ENCODE measurements at places on chromosomes 5 and 9. TPM values are rescaled to one million over a fixed set of nuclear protein-coding genes. Genes with fewer than 3 reads are reported as not detected.

DNA sequence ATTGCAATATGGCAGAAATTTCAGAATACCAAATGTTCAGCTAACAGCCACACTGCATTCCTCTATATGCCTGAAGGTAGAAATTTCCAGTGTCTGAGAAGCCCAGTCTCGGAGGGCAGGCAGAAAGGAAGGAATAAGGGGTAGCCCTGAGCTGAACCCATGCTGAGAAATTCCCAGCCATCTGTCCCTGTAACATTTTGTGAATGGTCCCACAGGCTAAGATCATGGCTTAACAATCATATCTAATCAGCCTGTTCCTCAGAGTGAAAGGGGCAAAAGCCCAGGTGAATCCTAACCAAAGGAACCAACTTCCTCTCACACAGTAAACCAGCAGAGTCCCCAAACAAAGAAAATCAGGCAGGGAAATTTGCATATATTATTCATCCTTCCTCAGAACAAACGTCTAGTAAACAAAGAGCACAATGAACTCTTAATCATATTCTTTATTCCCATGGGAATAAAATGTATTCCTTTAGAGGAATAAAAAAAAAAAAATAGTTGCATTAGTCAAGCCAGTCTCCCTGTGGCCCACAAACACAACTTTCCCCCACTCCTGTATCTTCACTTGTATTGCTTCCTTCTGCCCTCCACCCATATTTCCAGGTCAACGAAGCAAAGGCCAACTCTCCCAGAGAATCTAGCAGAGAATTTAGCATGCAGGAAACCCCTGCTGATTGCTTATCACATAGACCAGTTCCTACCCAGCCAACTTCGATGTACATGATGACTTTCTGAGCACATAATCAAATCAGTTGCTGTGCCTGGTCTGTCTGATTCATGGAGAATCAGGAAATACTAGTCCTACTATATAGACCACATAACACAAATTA, 257.6 kb downstream of the FAM114A2 start:
- no peak for DNase-seq
- no peak overlapping the region for H3K4me3 ChIP-seq
- H3K27ac ChIP-seq: no peak overlapping the region
- peaks cover 2% of the 10 kb centered on the region for H3K27me3 ChIP-seq
- no peaks in the 10 kb centered on the region for H3K4me1 ChIP-seq
- no peaks in the 10 kb centered on the region for H3K36me3 ChIP-seq

Gene PCDHB13
- total RNA-seq: not detected

DNA sequence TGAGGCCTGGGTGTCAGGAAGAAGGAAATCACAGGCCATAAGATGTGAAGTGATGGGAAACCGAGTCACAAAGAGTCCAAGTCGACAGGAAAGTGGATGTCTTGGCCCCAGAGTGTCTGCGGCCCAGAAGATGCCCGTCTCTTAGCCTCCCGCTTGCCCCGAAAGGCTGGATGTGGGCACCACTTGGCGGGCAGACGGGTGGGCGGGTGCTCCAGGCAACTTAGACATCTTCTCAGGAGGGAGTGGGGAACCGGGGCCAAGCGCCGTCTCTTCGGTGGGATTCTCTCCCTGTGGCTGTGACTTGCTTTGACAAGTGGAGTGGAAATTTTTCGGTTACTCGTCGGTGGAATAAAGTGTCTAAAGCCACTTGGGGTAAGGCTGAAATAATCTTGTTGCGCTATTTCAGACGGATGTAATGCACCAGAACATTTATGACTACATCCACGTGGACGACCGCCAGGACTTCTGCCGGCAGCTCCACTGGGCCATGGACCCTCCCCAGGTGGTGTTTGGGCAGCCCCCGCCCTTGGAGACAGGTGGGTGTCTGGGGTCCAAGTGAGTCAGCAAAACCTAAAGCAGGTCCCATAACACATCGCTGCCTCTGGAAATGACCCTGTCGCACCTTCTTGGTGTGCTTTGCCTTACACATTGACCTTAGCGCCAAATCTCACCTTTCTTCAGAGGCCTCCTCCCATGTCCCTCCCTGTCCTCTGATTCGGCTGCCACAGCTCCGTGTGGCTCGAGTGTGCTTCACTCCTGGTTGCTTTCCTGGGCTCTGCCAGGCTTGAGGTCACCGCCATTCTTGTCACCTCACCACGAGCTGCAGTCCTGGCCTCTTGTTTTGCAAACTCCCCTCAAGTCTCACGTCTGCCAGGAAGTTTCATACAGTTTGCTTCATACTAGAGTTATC, 20.4 kb upstream of the EXOC3 start:
- no peaks in the 10 kb centered on the region for H3K4me1 ChIP-seq
- H3K27me3 ChIP-seq: no peaks in the 10 kb centered on the region

Gene CTXN3
- total RNA-seq: not detected

- no peak overlapping the region for H3K4me3 ChIP-seq
- DNase-seq: no peak
- H3K36me3 ChIP-seq: no peaks in the 10 kb centered on the region
Measured at GRCh38 chr9:116405321-116405720, 251.7 kb downstream of the PAPPA start.

Gene POU4F3
- total RNA-seq: 0.30 TPM

GRCh38 chr5:168260353-168261226, 30.9 kb upstream of the WWC1 start:
- H3K4me1 ChIP-seq: no peaks in the 10 kb centered on the region
- DNase-seq: no peak
- no peaks in the 10 kb centered on the region for H3K27me3 ChIP-seq
- no peaks in the 10 kb centered on the region for H3K36me3 ChIP-seq

DNA sequence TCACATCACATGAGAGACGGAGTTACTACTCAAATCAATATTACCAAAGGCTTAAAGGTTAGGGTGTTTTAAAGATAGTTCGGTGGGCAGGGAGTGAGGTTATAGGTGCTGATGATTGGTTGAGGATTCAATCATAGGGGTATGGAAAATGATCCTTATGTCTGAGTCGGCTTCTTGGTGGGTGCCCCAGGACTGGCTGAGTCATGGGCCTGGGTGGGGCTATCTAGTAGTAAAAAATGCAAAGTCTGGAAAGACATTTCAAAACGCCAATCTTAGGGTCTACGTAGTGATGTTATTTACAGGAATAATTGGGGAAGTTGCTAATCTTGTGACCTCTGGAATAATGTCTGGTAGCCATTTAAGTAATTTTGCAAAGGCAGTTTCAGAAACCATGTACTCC, 15.2 kb upstream of the SPIN1 start:
- no peak overlapping the region for H3K4me3 ChIP-seq
- H3K27me3 ChIP-seq: peaks cover 3% of the 10 kb centered on the region
- no peaks in the 10 kb centered on the region for H3K36me3 ChIP-seq
- H3K4me1 ChIP-seq: no peaks in the 10 kb centered on the region
- DNase-seq: no peak

Gene TRAF2
- 28.6 TPM for total RNA-seq

GRCh38 chr9:2624051-2624682, 2.6 kb downstream of the VLDLR start:
- no peaks in the 10 kb centered on the region for H3K36me3 ChIP-seq
- H3K27ac ChIP-seq: no peak overlapping the region
- no peak overlapping the region for H3K4me3 ChIP-seq

- no peak overlapping the region for H3K27ac ChIP-seq
- DNase-seq: no peak
- no peaks in the 10 kb centered on the region for H3K4me1 ChIP-seq
- H3K27me3 ChIP-seq: no peaks in the 10 kb centered on the region
- no peaks in the 10 kb centered on the region for H3K36me3 ChIP-seq
Measured at GRCh38 chr9:112556497-112557442, 70.1 kb downstream of the KIAA1958 start.

Gene LSM11
- 1.5 TPM for total RNA-seq
